HCT116 (cell line): ENCODE measurements at places on chromosomes 16 and 17.

DNA sequence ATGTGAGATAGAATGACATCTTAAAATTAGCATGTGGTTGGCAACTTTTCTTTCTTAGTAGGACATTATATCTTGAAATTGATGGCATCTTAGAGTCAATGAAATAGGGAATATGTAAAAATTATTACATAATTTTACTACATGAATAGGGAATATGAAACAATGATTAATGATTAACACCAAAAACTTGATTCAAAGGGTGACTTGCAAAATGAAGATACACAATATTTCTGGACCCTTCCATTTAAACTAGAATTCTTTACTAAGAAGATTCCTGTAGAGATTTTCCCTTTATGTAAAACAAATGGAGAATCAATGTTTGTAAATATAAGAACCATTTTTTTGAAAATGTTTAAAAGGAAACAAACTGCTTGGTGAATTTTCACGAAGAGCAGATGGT lies 3.4 kb downstream of the MRTFB start:
- no peak for DNase-seq

GRCh38 chr17:16977932-16978331 lies 6.0 kb upstream of the TNFRSF13B start:
- no peak for DNase-seq

DNA sequence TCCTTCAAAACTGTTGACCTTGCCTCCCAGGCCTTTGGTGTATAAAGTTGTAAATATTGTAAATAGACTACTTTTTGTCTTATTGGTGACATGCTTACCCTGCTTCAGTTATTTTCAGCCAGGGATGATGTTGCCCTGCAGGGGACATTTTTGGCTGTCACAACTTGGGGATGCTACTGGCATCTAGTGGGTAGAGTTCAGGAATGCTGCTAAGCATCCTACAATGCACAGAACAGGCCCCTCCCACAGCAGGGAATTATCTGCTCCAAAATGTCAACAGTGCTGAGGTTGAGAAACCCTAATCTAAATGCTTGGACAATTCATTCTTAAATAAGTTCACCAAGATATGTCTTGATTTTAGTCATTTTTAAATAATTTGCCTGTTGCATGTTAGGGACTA lies 459.8 kb downstream of the PMP22 start:
- no peak for DNase-seq

- no peak for DNase-seq
These were observed 83.8 kb upstream of the HS3ST4 start for GRCh38 chr16:25608002-25608401.

- DNase-seq: no peak
These were observed 7.2 kb downstream of the ARL2BP start for GRCh38 chr16:57252148-57252721.

DNA sequence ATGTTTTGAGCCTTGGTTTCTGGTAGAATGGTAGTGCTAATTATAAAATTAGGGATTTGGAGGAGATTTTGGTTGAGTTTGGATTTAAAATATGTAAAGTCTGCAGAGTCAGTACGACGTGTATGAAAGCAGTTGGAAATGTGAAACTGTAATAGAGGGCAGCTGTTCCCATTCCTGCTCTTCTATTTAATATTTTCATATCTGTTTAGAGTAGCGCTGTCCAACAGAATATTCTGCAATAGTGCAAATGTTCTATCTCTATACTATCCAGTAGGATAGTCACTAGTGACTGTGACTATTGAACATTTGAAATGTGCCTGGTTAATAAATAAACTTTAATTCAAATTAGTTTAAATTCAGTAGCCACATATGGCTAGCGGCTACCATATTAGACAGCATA lies 443.4 kb upstream of the SOX9 start:
- no peak for DNase-seq

DNA sequence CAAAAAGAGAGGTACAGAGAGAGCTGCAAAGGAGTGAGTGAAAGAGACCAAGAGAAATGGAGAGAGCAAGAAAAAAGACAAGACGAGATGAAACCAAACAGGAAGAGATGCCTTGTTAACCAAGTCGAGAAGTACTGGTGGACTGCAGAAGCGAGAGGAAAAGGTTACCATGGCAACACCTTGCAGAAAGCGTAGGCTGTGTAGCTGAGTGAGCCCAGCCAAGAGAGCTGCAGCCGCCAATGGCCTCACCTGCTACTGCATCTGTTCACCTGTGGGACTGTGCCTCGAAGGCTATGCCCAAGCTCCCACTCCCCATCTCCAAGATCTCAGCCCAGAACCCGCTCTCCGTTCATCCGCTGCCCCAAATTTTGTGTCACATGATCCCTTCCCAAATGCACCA lies 161.3 kb downstream of the SLC39A11 start:
- DNase-seq: no peak
